SW 1271 (cell line): ENCODE measurements at places on chromosomes 7 and 10.
A peak's percentile ranks its signal among the peaks of the same experiment; 100 is the strongest.

DNA sequence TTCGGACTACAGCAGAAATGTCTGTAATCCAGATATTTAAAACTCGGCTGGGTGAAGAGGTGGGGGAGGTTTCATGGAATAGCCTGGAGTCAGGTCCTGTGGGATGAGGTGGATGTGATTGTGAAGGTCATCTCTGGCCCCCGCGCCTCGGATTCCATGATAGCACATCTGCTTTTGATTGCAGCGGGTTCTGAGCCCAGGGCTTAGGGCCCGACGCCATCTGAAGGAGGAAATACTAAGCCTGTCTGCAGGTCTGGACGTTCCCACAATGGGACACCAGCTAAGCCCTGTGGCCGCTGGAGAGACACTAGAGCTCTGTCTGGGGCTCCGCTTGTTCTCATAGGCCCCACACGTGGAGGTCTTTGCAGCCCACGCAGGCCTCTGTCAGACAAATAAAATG, 328.7 kb downstream of the CXCL12 start:
- DNase-seq: no peak

DNA sequence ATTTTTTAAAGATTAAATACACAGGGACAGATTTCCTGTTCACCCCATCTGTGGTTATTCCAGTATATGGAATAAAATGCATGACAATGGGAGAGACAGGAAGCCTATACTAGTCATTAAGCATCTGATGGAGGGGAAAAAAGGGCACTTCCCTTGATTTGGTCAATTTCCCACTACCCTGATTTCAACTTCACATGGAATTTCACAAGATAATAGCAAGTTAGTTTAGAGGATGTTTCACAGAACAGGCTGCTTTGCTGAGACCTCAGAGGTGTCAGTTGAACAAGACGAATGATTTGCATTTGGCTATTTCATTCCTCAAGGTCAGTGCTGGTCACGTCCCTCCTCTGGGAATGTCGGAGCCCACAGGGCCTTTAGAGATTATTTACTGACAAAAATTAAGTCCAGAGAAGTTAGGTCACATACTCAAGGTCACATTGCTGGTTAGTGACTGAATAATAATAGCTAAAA, 4.7 kb upstream of the ITPRIP start:
- DNase-seq: no peak

GRCh38 chr10:6542999-6543430, 37.1 kb downstream of the PRKCQ start:
- no peak for DNase-seq

DNA sequence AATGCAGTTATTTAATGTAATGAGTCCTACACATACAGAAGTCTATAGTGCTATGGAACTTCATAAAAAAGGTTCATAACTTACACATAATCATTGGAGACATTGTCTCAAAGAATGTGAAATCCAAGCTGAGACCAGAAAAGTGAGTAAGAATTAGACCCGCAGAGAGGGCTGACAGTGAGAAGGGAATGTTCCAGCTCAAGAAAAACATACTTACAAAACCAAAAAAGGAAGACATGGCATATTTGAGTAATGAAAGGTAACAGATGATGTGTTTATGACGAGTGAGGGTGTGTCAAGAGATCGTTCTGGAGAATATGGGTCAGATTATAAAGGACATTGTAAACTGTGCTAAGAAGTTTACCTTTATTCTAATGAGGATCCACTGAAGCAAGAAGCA, 566.5 kb downstream of the ATRNL1 start:
- DNase-seq: no peak

DNA sequence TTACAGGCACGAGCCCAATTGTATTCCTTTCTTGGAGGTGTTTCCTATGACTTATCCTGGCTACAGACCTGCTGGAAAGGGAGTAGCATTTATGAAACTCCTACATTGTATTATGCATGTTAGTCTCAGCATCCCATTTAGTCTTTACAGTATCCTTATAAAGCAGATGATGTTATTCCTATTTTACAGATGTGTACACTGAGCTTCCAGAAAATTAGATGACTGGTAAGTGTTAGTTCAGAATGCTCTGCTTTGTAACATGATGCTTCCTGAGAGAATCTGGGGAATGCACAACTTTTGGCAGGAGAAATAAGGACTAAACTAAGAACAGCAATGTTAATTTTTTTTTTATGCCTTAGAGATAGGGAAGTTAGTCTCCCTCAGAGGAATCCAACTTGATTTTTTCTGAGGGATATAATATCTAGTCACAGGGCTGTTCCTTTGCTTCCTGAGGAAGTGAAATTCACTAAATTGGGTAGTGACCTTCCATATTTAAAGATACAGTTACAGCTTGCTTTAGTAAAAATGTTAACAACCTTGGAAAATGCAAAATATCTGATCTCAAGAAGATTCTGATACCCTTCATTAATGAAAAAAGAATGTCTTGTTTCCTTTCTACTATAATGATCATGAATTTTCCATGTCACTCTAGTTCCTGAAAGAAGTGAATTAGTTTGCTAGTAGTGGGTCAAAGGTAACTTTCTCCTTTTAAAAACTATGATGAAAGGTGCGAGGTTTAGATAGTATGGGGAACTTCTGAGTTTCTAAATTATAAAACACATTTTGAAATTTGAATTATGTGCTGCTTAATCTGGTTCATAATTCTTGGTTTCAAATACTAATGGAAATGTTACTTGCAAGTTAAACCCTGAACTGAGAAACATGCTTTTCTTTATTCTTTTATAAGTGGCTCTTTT, 194.0 kb upstream of the PRPS1L1 start:
- DNase-seq: no peak

- DNase-seq: no peak
These were observed 1.0 kb downstream of the BUD31 start for GRCh38 chr7:99409806-99410205.

GRCh38 chr7:126541406-126541805, 711.3 kb downstream of the GRM8 start:
- no peak for DNase-seq

- DNase-seq: no peak
These were observed 37.5 kb upstream of the SUN1 start for GRCh38 chr7:794671-795329.

GRCh38 chr7:142384493-142384922, 126.7 kb upstream of the PRSS58 start:
- DNase-seq: no peak

DNA sequence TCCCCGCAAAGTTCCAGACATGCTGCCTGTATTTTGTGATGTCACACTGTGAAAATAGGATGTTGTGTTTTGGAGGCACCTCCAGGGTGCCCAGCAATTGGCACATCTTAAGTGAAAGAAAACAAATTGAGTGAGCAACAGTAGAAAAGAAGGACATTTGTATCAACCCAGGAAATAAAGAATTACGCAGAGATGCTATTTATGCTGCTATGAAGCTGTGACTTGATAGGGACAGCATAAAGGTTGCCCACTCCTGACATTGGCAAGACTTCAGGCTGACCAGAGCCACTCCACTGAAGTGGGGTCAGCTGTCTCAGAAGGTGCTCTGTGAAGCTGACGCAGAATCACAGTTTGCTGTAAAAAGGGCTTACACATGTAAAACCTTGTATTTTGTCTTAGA, 729.9 kb upstream of the GALNT17 start:
- DNase-seq: no peak

DNA sequence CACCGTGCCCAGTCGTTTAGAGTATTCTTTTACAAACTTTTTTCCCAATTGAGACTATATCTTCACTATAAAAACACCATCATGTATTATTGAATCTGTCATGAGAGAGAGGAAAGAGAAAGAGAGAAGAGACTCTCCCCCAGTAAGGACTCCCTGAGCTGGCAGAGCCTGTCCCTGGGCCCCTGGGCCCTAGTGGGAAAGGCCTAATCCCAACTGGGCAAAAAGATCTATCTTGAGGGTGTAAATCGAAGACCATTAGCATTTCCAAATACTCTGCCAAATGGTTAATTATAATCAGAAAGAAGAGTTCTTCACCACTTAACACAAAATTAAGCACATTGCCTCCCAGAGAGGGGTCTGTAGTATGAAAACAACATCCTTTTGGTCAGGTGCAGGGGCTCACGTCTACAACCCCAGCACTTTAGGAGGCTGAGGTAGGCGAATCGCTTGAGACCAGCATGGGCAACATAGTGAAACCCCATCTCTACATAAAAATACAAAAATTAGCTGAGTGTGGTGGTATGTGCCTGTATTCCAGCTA, 108.2 kb downstream of the SKIDA1 start:
- DNase-seq: no peak

GRCh38 chr10:14118953-14119352, 211.8 kb downstream of the FRMD4A start:
- DNase-seq: no peak

- no peak for DNase-seq
These were observed 226.9 kb upstream of the CSTF2T start for GRCh38 chr10:51926337-51926736.

DNA sequence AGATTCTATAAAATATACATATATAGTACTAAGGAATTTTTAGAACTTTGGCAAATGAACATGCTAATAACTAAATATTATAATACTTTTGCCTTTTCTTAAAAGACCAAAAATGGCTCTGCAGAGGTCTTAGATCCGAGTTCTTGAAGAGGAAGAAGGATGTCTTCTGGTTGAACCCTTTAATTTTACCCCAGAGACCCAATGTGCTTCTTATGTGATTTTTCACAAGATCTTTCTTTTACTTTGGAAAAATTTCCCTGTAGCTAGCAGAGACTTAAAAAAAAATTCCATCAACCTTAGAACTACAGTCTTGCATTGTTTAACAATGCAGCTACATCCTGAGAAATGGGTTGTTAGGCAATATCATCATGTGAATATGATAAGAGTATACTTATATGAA, 663.2 kb downstream of the PARD3 start:
- DNase-seq: no peak

- no peak for DNase-seq
These were observed 625.5 kb upstream of the GALNT17 start for GRCh38 chr7:70506434-70506833.

DNA sequence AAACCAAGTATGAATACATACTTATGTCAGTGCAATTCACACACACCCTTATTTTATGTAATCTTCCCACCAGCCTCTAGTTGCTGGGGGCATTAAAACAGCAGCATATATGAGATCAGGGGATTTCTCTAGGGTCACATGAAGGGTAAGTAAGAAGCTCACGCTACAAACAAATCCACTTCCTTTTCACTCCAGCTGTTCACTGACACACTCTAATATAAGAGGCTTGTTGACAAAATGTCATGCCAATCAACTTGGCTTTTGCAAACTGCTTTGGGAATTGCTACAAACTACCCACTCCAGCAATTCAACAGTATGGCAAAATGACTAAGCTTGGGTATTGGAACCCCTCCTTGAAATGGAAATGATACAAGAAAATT, 10.3 kb downstream of the FAM3C start:
- no peak for DNase-seq

GRCh38 chr7:85851571-85852193, 664.8 kb upstream of the SEMA3D start:
- peak; percentile 47 for DNase-seq

GRCh38 chr10:80185578-80186299, 19.6 kb downstream of the ANXA11 start:
- no peak for DNase-seq

DNA sequence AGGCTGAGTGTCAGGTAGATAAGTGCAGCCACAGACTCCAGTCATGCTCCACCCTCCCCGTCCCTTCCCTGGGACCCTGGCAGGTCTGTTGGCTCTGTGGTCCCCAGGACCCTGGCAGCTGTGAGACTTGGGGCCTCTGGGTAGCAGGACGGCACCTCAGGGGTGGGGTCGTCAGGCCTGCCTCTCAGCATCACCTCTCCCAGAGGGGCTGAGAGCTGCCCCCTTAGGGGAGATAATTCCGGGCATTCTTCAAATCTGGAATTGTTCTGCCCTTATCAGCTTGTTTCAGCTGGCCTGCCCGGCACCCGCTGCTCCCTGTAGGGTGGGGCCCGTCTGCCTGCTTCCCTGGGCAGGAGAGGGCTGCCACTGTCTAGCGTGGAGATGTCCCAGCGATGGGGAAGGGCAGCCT, 23.3 kb downstream of the PODXL start:
- DNase-seq: no peak

DNA sequence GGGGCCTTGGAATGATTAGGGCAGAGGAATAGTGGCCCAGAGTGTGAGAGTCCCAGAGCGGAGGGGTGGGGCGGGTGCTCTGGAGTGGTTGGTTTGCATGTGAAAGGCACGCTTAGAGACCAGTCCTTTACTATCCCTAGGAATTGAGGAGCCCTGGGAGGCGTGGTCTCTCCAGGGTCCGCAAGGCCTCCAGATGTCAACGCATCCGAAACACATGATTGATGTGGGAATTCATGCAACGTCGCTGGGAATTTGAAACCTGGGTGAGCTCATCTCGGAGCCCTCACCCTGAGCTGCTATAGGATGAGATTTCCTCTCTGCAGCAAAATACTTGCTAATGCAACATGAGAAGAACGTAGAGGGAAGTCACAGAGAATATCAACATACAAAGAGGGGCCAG, 51.2 kb downstream of the NPTX2 start:
- no peak for DNase-seq

DNA sequence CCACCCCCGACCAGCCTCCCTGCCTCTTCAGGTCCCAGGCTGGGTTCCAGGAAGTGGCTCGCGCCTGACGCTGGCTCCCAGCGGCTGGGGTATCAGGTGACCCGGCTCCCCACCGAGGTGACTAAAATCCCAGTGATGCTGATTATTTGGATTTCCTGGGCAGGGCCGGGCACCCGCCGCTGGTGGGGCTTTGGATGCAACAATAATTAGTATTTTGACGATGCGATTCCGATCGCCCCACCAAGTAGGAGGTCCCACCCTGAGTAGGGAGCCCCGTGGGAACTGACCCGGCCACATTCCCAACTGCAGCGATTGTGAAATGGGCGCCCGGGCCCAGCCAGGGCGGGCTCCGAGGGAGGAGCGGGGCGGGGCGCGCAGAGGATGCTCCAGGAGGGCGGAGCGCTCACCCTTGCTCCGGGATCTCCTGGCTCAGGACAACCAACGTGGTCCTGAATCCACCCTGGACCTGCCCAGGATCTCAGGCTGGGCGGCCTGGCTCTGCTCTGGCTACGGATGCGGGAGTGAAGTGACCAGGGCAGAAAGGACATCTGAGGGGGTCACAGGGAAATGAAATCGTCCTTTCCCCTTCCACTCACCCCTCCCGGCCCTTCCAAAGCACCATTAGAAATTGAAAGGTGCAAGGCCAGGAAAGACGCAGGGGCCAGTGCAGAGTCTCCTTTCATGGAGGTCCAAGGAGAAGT, 32.6 kb downstream of the DUSP5 start:
- peak; percentile 66 for DNase-seq

DNA sequence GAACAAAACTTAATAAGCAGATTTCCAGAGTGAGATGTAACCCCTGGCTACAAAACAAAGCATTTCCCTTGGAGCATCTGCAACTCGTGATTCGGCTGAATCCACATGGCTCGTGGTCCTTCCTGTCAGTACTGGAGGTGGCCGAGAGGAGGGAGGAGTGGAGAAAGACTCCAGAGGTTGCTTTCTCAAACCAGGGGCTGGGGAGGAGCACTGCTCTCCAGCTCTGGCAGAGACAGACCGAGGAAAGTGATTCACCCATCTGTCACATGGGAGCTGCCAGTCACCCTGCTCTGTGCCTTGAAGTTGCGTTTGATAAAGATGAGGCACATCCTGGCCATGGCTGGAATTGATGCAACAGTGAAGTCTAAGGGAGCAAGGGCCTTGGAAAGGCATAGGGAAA, 72.7 kb downstream of the COL13A1 start:
- DNase-seq: peak; percentile 26

- no peak for DNase-seq
These were observed 1.1 kb downstream of the HOXA2 start for GRCh38 chr7:27101171-27101956.
